ENCODE measurements at places on chromosomes 5 and 9.

DNA sequence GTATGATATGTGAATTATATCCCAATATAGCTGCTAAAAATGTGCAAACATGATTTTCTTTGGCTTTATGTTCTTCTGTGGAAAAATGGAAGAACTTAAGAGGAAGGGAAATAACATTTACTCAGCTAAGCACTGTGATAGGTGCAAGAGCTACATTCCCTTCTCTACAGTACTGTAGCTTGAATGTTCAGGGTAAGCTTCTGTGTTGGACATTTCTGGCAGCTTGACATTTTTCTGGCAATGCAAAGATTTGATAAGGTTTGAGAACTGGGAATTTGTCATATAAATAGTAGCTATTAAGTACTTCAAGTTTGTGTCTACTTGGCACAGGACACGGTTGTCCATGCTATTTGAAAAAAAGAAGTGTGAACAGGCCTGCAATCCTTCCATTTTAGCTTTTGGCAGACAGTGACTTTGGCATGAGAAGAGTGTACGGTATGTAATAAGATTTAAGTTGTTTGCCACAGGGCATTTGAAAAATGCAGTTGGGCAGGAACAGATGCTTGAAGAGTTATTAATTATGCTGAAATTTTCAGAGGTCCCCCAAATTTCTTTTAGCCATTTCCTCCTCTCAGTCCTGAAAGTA, 77.6 kb downstream of the KIF4B start:
- DNase-seq: no peak

DNA sequence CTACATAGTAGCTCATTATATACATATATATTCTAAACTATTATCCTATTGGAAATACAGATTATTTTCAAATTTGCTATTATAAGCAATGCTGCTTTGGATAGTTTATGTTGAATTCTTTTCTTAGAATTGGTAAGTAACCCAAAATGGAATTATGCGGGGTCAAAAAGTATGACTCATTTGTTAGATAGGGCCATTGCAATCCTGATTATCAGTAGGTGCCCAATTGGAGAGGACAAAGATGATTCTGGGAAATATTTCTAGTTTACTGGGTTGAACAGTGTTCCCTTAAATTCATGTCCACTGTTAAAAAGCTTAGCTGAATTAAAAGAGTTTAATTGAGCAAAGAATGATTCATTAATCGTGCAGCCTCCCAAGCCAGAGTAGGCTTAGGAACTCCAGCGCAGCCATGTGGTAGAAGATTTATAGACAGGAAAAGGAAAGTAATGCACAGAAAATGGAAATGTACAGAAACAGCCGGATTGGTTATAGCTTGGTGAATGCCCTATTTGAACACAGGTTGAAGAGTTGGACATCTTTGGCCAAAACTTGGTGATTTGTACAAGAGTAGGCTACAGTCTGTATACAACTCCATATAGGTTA, 81.8 kb downstream of the GDNF start:
- DNase-seq: no peak

- no peak for DNase-seq
Observed at GRCh38 chr5:77294185-77294584, 83.7 kb downstream of the PDE8B start.

DNA sequence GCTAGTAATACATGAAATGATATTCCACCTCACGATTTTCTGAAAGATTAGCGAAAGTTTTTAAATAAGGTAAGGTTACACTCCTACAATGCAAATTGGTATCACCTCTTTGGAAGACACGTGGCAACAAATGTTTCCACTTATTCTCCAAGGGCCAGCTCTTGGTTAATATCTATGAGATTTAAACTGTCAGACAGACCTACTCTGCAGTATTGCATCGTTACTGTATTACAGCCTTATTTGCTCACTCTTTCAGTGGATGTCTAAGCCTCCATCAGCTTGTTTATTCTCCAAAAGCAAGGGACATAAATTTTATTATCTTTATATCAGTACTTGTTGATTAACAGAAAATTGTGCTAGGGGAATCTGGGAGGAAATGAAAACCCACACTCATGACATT, 135.7 kb downstream of the MLLT3 start:
- no peak for DNase-seq

DNA sequence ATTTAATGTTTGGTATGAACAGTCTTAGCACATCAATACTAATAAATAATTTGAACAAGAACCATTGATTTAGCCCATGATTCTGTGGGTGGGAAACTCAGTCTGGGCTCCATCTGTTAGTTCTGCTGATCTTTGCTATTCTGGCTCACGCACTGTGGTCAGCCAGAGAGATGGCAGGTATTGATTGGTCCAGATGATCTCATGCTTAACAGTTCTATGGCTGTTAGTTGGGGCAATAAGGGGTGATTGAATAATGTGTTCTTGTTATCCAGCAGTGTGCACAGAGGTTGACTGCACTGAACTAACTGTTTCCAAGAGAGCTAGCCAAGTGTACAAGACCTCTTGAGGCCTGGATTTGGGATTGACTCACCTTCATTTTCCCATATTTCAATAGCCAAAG, 824.3 kb downstream of the SEMA5A start:
- no peak for DNase-seq

GRCh38 chr5:124111886-124112285, 599.9 kb downstream of the CSNK1G3 start:
- DNase-seq: no peak

DNA sequence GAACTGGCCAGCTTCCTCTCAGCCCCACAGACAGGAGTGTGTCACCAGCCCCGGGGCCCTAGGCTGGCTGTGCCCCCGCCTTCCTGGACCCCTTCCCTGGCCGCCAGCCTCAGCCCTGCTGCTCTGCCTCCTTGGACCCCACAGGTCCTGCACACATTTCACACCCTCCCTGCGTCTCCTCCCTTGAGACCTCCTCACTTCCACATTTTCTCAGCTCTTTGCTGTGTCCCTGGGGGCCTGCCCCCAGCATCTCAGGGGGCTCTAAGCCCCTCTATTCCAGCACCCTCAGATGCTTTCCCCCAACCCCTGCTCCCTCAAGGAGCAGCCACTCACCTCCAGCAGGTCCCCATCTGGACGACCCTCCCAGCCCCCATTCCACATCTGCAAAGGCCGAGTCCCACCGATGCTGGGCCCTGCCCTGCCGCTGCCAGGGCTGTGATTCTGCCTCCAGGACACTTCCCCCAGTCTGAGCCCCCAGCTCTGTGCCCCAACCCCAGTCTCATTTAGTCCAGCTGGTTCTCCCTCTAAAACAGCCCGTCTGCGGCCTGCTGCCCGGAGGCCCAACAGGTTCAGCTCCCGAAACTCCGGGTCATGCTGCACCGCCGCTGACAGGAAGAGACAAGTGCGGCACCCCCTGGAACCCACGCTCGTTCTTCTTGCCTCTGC, 4.2 kb downstream of the SLC34A3 start:
- DNase-seq: no peak

DNA sequence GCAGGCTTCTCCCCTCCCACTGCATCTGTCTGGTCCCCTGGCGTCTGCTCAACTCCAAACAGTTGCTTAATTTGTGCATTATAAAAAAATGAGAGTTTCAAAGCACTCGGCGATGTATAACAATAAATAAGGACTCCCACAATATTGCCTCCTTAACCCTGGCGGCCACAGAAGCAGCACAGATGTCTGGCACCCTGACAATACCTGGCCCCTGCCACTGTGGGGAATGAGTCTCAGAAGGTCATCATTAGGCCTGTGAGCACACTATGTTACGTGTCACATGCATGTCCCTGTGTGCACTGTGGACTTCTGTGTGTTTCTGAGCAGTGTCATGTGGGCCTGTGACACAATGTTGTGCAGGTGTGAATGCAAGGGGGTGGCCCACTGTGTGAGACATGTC, 236.5 kb downstream of the PBX3 start:
- no peak for DNase-seq

- DNase-seq: no peak
Observed at GRCh38 chr9:36836486-36836885, 197.6 kb downstream of the PAX5 start.

GRCh38 chr5:69129413-69129812, 35.6 kb downstream of the SLC30A5 start:
- no peak for DNase-seq

DNA sequence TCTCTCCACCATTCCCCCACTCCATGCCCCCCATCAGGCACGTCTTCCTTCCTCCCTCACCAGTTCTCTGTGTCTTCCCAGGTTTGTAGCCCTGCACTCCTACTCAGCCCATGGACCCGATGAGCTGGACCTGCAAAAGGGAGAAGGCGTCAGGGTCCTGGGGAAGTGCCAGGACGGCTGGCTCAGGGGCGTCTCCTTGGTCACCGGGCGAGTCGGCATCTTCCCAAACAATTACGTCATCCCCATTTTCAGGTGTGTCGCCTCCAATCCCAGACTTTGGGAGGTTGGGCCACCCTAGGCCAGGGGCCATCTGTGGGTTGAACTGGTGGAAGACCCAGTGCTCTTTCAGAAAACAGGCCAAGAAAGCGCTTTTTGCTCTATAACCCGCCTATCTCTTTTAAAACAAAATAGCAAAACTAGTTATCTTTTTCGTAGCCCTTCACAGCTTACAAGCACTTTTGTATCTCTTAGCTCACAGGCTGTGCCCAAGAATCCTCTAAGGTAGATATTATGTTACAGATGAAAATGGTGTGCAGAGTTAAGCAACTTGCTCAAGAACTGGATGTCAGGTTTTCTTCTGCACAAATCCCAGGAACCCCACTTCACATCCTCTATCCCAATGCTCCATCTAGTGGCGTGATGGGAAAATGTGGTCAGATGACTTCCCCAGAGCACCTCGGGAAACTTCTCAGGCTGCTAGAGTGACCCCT, 56.2 kb downstream of the PLAC8L1 start:
- DNase-seq: no peak

DNA sequence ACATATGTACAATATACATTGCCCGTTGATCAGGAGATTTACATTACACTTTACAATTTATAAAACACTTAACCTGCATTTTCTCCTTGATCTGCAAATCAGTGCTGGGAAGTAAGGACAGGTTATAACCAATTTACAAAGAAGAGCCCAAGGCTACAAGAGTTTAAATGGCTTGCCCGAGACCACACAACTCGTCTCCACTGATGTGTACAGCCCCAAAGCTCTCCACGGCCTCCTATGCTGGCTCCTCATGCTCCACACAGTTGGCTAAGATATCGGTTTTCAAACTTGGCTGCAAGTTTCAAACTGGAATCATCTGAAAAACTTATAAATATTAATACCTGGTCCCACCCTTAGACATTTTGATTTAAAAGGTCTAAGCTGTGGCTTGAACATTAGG, 10.3 kb downstream of the ACTL7B start:
- no peak for DNase-seq

- DNase-seq: no peak
Observed at GRCh38 chr5:176670449-176670848, 23.2 kb downstream of the TSPAN17 start.

DNA sequence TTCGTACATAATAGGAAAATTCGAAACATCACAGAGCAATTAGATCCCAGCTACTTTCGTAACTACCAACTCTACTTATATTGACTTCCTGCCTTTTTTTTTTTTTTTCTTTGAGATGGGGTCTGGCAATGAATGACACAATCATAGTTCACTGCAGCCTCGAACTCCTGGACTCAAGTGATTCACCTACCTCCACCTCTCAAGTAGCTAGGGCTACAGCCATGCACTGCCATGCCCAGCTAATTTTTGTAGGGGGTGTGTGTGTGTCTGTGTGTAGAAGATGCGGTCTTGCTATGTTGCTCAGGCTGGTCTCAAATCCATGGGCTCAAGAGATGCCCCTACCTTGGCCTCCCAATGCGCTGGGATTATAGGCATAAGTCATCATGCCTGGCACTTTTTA, 5.8 kb upstream of the PAIP2 start:
- no peak for DNase-seq

- DNase-seq: no peak
Observed at GRCh38 chr5:56896763-56897162, 12.6 kb upstream of the SETD9 start.

GRCh38 chr9:28120184-28120583, 546.9 kb upstream of the C9orf72 start:
- DNase-seq: no peak

- DNase-seq: no peak
Observed at GRCh38 chr5:160507221-160507721, 85.6 kb downstream of the PTTG1 start.

DNA sequence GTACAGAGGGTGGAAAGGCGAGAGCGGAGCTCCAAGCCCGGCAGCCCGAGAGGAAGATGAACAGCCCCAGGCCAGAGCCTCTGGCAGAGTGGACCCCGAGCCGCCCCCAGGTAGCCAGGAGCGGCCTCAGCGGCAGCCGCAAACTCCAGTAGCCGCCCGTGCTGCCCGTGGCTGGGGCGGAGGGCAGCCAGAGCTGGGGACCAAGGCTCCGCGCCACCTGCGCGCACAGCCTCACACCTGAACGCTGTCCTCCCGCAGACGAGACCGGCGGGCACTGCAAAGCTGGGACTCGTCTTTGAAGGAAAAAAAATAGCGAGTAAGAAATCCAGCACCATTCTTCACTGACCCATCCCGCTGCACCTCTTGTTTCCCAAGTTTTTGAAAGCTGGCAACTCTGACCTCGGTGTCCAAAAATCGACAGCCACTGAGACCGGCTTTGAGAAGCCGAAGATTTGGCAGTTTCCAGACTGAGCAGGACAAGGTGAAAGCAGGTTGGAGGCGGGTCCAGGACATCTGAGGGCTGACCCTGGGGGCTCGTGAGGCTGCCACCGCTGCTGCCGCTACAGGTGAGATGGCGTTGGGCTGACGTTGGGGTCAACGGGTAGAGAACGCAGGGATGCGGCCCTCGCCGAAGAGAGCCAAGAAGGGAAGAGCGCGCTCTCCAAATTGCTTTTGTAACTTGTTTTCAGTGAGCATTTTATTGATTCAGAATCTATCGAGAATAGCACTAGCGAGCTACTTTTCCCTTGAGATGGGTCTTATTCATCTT, at the start of gene PTGER4:
Gene PTGER4, plus strand, starts transcription at position 3 of the 769 bp plus-strand sequence. CDS start 1,079 bp downstream, outside the sequence.
- no peak for DNase-seq

DNA sequence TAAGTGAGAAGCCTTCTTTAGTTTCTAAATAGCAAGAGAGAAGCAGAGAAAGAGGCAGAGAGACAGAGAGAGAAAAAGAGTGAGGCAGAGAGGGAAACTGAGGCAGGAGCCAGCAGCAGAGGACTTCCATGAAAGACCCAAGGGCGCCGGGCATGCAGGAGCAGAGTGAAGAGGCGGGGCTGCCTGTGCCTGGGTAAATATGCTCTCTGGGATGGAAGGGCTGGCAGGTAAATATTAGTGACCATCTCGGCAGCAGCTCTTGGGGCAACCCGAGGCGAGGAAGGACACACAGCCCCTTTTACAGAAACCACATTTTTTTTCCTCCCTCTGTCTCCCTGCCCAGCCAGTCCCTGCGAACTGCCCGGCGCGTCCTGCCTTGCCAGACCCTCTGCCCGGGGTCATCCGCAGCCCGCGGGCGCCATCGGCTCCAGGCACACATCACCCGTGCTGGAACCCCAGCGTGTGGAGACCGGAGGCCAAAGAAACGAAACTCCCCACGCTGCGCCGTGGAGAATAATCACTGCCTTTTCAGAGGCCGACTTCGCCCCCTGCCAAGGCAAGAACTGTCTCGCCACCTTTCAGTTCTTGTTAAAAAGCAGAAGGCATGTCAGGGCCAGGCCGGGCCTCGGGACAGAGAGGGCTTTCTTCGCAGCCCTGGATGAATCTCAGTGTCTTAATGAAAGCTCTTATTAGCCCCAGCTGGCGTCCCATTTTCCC, 61.3 kb downstream of the BOD1 start:
- no peak for DNase-seq

GRCh38 chr5:1800472-1801221, 560 bp upstream of the NDUFS6 start:
- DNase-seq: no peak
